ENCODE measurements at places on chromosomes 16 and 17.

GRCh38 chr17:46023783-46024388 is 24.8 kb downstream of the STH start:
- no peak for DNase-seq

DNA sequence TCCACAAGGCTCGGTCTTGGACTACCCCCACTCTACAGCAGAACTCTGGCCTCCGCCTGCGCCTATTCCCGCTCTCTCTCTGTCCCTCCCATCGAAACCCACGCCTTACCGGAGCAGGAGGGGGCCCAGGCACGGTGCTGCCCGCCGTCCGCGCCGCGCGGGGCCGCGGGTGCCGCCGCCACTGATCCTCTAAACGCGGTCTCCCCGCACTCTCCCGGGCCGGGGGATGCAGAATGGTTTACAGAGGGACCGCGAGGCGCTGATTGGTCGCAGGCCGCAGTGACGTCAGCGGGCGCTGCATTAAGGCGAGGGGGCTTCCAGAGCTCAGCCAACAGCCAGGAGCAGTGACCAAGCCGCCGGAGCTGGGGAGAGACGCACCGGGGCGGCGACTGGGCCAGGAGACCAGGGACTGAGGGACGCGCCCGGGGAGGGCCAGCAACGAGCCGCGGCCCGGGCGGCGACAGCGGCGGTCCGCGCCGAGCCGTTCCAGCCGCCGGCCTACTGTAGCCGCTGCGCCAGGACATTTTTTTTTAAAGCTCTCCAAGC is 747 bp upstream of the LHX1 start:
- no peak for DNase-seq

- DNase-seq, result no peak
Measured at GRCh38 chr17:44688675-44689476, 700 bp downstream of the CCDC43 start.

DNA sequence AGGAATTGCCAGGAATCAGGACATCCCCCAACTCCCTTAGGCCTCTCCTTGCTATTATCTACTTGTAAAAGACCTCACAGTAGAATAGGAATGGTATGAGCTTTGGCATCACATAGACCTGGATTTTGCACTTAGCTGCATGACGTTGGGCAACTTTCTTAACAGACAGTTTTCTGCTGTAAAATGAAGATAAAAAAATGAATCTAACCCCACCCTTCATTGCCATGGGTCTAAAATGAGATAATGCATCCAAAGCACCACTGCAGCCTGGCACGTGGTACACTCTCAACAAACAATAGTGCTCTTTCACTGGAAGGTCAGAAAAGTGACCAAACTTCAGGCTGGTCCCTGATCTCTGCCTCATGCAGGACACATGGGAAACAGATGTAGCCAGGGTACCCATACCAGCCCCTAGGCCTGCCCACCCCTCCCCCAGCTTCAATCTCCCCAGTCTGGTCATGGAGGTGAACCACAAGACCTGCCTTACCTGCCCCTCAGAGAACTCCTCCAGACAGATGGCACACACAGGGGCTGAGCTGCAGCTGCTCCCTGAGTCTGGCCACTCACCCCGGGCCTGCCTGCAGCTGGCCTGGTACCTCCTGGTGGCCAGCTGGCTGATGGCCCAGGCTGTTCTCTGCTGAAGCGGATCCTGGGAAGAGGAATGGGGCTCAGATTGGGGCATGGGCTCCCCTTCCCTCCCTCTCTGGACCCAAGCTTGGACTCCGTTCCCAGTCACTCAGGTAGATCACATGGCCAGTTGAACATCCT is 8.5 kb upstream of the SUPT4H1 start:
- no peak for DNase-seq

DNA sequence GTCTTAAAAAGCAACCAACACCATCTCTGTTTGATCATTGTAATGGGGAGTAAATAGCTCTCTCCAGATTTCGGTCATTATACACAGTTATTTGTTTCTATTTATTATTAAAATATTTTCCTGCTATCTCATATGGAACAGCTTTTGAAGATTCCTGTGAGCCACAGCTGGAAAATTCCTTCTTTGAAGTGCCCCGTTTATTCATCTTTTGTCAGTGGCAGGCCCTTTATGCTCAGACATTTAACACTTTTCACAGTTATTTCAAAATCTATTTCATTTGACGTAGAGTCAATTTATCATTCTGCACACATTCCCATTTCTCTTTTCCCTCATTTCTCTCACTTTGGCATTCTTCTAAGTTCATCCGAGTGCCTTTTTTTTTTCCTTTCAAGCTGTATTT is 245.9 kb upstream of the ELAC2 start:
- DNase-seq, result no peak

- no peak for DNase-seq
Measured at GRCh38 chr16:55661941-55662643, 6.3 kb downstream of the SLC6A2 start.

DNA sequence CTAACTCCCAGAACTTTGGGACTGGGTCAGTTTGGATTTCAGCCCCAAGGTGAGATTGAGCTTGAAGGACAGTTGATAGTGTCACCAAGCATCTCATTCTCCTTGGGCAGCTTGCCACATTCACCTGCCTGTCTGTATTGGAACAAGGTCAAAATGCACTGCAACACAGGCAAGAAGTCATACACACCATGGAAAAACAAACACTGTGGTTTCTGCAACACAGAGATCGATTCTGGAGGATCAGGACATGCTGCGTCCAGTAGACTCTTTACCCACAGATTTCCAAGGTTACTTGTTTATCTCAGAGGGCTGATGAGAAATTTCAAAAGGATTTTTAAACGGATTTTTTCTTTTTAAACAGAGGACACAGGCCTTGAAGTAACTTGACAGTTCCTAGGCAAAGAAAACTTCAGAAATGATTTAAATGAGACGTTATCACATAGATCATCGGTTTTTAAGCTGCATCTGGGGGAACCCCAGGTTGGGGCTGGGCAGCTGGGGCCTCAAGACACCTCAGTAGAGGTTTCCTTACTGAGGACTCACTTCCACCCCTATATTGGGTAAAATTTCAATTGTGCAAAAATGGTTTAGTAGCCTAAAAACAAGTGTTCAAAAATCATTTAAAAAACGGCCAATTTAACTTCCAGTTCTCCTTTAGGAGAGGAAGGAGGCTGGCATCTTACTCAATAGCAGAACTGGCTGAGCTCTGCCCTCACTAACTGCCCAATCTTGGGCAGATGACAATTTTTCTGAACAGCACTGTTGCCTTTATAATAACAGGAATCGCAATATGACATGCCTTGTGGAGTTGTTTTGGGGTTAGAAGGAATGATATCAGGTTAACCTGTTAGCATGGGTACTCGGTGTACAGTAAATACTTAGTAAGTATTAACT is 299.3 kb downstream of the XYLT1 start:
- DNase-seq, result no peak

- DNase-seq, result no peak
Measured at GRCh38 chr16:66752379-66752778, 970 bp upstream of the DYNC1LI2 start.

GRCh38 chr17:67532326-67532871 is 155.3 kb downstream of the PITPNC1 start:
- DNase-seq, result no peak

DNA sequence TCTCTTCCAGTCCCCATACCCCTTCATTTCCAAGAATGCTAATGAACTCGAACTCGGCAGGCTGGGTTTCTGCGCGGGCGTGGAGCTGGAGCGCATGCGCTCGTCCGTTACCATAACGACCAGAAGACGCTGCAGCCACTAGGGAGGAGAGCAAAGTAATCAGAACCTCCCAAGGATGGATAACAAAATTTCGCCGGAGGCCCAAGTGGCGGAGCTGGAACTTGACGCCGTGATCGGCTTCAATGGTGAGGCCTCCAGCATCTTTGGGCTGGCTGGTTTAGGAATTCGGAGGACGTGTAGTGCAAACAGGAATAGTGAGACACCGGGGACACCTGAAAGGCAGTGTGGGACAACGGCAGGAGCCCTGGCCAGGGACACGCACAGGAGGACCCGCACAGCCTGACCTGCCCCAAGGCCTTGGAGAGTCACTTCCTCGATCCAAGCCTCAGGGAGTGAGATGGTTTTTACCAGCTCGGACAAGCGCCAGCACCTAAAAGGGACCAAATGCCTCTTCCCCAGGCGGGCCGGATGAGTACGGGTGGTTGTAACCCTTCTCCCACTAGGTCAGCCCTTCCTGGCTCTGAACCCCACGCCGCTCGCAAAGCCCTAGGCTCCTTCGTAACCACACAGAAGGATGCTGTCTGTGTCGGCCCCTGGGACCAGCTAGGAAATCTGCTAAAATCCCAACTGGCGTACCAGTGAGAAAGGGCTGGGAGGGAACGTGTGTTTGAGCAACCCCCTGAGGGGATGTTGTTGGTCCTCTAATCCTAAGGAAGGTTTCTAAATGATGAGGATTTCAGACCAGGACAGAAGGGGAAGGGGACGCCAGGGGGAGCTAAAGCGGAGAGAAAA is at the start of gene CFAP52:
CFAP52 (plus strand) TSS at position 122 of the 852 bp plus-strand sequence; CDS start at position 176, 54 bp downstream.
- DNase-seq, result peak; percentile 24

DNA sequence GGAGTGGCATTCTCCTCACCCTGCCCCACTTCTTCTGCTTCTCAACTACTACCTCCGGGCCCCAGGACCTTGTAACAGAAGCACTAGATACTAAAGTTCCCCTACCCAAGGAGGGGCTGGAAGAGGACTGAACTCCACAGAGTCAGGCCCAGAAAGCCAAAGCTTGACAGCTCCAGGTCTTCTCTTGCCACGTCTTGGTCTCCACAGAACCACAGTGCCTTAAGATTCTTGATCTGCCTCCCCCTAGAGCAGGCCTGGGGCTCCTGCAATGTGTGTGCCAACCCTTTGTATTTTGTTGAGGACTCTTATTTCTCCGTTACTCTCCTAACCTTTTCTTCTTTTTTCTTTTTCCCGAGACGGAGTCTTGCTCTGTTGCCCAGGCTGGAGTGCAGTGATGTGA is 4.0 kb downstream of the SLC16A13 start:
- DNase-seq, result no peak

- no peak for DNase-seq
Measured at GRCh38 chr17:28982131-28982793, 23.6 kb downstream of the SEZ6 start.

DNA sequence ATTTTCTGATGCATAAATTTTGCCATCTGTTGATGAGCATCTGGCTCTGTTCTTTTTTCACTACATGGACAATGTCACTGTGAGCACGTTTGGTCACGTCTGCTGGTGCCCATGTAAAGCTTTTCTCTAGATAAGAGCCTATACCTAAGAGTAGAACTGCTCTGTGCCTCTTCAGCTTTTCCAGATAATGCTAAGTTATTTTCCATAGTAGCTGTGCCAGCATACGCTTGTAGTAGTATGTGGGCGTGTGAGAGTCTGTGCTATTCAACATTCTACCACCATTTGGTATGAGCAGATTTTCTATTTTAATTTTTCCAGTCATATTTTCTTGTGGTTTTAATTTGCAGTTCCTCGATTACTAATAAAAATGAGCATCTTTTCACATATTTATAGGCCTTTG is 33.2 kb downstream of the VPS35L start:
- DNase-seq, result no peak

DNA sequence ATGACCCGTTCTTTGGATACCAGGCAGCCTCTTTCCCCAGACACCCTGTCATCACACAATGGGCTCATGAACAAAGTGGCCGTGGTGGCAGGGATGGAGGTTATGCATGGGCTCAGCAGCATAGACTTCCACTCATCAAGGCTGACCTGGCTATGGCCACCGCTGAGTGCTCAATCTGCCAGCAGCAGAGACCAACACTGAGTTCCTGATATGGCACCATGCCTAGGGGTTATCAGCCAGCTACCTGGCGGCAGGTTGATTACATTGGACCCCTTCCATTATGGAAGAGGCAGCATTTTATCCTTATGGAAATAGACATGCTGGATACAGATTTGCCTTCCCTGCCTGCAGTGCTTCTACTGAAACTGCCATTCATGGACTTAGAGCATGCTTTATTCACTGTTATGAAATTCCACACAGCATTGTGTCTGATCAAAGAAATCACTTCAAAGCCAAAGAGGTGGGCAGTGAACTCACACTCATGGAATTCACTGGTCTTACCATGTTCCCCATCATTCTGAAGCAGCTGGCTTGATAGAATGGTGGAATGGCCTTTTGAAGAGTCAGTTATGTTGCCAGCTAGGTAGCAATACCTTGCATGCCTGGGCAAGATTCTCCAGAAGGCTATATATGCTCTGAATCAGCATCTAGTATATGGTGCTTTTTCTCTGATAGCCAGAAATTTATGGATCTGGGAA is 160.6 kb downstream of the PRKCB start:
- DNase-seq, result no peak

DNA sequence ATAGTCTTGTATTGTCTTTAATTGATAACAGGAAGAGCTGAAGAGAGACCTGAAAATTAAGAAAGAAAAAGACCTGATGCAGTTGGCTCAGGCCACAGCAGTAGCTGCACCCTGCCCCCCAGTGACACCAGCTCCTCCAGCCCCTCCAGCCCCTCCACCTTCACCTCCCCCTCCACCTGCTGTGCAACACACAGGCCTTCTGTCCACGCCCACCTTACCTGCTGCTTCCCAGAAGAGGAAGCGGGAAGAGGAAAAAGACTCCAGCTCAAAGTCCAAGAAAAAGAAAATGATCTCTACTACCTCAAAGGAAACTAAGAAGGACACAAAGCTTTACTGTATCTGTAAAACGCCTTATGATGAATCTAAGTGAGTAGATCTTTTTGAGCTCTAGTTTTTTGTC is 36.8 kb downstream of the C17orf58 start:
- no peak for DNase-seq

GRCh38 chr17:73594025-73594424 is 50.2 kb downstream of the SDK2 start:
- no peak for DNase-seq

- DNase-seq, result no peak
Measured at GRCh38 chr17:2043785-2044184, 2.0 kb downstream of the OVCA2 start.

GRCh38 chr16:70526403-70526802 is 2.8 kb downstream of the SF3B3 start:
- DNase-seq, result no peak

- no peak for DNase-seq
Measured at GRCh38 chr16:24689128-24689527, 40.3 kb upstream of the TNRC6A start.

DNA sequence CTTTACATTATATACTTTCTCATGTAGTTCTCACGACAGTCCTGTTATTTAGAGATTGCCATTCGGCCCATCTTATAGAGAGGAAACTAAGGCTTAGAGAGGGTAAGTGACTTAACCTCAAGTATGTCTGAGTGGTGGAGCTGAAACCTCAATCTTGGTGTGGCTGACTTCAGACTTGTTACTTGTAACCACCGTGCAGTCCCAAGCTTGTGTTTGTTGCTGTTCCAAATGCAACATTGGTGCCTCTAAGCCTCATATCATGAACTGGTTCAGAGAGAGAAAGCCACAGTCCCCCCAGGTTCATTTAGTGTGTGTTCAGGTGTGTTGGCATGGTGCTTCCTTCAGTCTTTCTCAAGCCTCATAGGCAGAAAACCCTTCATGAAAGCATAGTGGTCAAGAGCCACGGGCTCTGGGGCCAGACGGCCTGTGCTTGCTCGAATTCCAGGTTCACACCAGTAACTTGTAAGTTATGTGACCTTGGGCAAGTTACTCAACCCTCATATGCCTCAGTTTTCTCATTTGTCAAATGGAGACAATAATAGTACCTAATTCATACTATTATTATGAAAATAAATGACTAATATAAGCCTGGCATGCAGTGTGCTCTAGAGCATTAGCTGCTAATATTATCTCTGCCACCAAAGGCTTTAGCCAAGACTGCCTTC is 39.9 kb downstream of the CDH1 start:
- no peak for DNase-seq

Data from GOT3 (cell line).